Nephron progenitor cell (in vitro differentiated cells): ENCODE measurements at places on chromosomes 3 and 15.

DNA sequence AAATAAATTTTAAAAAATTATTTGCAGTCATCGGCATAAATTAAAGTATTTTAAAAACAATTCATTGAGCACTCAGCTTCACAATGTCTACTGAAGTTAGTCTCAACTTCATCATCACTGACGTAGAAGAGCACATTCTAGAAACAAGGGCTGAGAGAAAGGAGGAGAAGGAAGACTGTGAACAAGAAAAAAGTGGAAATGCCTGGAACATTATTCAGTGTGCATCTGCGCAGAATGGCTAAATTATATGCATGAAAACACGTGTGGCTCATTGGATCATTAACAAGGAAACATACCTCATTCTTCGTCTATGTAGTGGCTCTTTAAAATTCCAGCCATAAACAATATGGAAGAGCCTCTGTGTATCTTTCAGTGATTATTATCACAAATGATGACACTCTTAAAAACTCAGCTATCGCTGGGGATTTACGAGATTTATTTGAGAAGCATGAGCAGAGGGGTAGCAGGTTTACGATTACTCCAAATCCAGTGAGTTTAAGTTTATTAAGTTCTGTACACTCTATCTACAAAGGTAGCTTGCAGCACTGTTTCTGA is 404.2 kb upstream of the CDIN1 start:
- no peak for DNase-seq

DNA sequence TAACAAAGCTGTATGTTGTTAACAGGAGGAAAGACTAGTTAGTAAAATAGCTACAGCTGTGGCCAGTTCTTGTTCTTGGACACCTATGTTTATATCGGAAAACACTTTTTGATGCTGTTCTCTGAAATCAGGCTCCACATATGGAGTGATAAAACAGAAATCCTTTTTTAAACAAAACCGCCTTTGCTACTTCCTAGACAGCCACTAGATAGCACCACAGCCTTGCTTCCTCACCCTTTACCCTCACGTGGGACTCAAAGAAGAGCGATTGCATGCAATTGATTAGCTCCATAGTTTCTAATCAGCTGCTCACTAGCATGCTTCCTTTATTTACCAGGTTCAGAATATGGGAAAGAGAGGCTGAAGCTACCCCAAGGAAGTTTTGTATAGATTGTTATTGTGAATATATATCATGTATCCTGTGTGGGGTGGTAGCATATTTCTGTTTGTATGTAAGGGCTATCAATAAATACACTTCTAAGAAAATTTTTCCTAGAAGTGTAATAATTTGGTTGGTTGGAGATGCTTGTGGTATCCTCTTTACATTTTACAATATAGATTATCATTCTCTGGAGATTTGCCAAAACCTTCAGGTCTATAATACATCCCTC is 4.3 kb upstream of the MTFMT start:
- DNase-seq, result no peak

GRCh38 chr3:46844397-46844796 is 18.8 kb downstream of the MYL3 start:
- no peak for DNase-seq

DNA sequence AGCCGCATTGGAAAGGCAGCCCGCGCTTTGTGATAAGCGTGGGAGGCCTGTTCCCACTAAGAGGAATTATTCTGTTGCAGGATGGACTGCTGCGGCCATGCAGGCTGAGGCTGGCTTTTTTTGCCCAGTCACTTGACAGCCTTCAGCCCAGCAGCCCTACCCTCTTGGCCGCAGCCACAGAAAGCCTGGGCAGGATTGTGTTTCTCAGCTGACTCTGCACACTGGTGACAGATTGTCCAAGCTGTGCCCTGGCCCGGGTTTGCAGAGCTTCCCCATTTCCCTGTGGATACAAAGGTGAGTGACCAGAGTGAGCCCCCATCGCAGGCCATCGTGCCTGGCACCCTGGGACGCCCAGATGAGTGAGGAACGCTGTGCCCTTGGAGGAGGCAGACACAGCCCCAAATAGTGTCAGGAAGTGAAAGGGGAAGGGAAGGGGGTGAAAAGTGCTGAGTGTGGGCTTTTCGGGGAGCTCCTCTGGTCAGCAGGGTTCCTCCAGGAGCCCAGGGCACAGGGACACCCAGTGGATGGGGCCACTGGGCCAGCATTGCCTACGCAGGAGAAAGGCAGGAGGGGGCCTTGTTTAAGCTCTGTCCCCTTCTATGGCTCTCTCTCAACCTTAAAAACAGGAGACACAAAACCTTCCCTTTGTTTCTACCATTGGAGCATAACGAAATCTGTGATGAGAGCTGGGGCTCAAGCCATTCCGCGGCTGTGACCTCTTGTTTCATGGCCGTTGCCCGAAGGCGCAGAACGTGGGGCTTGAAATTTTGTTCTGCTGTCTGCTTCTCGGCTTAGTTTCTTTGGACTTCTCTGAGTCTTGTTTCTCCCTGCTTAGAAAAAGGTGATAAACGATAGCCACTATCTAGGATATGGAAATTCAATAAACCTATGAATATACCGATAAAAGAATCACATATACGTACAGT is 91.5 kb upstream of the MEF2A start:
- no peak for DNase-seq

DNA sequence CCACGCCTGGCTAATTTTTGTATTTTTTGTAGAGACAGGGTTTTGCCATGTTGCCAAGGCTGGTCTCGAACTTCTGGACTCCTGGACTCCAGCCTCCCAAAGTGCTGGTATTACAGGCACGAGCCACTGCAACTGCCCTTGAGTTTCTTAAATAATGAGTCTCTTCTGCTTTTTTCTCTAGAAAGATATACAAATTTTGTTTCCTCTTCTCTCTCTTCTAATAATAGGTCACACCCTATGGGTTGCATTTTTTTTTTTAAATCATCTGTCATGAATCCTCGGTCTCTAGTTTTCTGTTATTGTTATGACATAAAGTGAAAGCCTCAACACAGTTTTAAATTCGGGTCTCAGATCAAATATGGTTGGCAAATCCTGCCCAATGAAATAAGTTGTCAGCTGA is 111.2 kb downstream of the IL12A start:
- DNase-seq, result no peak

DNA sequence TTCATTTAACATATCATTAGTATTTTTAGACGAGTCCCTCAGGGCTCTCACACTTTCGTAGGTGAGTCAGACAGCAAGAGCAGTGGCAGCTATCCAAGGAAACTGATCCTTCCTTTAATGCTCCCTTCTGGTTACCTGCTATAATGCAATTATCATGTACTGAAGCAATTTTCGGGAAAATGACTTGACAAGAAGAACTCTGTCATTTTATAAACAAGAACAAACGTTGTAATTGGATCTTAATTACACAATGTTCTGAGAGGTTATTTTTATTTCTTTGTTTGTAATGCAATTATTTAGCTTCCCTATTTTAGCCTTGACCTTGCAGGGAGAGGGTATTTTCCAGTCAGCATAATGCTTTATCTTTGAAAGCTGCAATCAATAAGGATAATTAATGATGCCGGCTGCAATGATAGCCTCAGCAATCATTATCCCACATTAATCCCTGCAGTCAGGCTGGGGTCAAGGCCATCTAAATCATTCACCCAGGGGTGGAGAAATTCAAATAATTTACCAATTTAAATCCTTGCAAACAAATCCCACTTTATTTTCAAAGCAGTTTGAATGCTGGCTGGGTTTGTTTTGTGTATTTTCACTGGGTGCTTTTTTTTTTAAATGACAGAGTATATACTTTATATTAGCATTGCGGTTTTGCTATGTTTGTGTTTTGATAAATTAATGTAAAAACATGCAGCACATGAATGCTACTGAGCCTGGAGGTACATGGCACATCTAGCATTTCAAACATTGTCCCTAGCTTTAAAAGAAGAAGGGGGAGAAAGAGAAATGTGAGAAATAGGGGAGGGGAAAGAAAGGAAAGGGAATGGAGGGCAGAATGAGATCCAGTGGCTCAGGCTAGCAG is 249.9 kb downstream of the SHOX2 start:
- DNase-seq, result no peak

DNA sequence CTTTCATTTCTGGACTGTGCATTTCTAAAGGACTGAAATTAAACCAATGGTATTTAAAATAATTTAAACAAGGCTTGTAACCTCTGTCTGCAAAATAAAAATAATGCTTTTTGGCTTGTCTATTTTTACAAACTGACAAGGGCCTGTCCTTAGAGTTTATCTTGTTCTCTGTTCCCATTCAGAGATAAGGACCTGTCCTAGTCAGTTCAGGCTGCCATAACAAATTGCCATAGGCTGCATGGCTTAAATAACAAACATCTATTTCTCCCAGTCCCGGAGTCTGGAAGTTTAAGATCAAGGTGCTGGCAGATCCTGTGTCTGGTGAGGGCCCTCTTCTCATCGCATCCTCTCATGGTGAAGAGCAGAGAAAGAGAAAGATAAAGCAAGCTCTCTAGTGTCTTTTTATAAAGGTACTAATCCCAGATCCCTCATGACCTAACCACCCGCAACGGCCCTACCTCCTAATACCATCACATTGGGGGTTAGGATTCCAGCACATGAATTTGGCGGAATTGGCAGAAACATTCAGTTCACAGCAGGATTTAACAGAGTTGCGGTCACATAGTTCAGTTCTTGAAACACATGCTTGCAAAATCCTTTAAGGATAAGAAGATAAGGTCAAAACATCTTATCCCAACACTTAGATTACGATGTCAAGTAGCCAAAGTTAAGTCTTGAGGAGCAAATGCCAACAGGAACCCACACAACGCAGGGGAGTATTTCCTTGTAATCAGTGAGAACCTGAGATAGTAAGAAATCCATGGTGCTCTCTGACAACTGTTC is 17.8 kb downstream of the KBTBD8 start:
- no peak for DNase-seq

- no peak for DNase-seq
Observed at GRCh38 chr15:94555841-94556519, 324.6 kb downstream of the MCTP2 start.

GRCh38 chr3:14847613-14848541 is 29.1 kb downstream of the FGD5 start:
- peak; percentile 28 for DNase-seq

DNA sequence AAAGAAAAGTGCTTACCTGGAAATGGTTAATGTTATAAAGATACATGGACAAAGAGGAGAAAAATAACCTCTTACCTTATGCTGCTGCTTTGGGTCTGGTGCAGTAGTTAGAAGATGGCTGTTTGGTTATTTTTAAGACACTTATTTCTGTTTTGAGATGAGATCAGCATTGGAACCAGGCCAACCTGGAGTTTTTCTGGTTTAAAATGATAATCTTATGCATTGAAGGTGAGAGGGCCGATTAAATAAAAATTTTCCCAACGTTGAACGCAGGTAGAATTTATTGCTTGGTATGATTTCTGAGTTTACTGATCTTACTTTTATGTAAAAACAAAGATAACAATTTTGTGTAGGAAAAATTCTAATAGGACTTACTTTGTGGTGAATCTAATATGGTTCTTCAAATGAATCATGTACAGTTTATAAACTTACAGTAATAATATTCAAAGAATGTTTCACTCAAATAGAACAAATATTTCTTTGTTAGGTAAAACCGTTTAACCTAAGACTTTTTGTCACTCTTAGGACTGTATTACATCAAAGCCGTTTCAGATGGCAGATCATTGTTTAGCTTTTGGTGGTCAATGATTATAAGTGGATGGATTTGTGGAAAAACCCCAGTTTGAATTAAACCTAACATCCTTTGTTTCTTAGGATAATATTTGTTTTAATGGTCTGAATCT is 14.9 kb downstream of the UBE2E2 start:
- DNase-seq, result no peak

DNA sequence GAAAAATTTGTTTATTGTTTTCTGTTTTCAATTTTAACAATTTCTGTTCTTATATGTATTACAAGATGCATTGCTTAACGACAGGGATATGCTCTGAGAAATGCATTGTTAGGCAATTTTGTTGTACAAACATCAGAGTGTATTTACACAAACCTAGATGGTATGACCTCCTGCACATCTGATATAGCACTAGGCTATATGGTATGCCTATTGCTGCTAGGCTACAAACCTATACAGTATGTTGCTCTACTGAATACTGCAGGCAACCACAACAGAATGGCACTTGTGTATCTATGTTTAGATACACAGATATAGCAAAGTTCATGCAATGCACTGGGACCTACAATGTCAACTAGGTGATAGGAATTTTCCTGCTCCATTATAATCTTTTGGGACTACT is 70.1 kb downstream of the SUCNR1 start:
- DNase-seq, result no peak

GRCh38 chr3:184399410-184399809 is 19.6 kb downstream of the CHRD start:
- DNase-seq, result no peak

GRCh38 chr15:36612063-36612788 is 32.8 kb downstream of the CDIN1 start:
- DNase-seq, result no peak

DNA sequence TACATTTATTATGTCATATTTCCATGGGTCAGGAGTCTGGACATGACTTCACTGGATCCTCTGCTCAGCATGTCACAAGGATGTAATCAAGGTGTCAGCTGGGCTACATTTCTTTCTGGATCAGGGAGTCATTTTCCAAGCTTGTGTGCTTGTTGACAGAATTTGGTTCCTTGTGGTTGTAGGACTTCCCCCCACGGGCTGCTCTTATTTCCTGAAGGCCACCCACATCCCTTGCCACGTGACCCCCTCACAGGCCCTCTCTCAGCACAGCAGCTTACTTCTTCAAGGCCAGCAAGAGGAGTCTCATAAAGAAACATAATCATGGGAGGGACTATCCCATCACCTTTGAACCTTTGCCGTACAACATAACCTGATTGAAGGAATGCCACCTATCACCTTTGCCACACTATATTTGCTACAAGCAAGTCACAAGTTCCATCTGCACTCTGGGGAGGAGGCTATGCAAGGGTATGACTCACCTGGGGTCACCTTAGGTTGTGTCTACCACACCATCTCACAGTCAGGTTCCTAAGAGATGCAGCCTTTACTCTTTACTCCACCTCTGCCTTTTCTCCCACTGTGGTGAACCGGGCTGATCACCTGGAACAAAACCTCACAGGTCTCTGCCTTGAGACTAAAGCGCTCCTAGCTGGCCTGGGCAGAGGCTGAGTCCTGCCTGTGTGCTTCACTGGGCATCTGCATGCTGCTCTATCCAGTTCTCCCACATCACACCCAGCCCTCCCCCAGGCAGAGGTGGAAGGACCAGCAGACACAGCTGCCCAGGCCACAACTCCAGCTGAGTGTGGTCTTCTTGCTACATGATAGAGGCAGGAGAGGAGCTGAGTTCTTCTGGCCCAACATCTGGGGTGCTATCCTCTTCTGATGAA is 13.5 kb downstream of the RAB6B start:
- DNase-seq, result no peak

DNA sequence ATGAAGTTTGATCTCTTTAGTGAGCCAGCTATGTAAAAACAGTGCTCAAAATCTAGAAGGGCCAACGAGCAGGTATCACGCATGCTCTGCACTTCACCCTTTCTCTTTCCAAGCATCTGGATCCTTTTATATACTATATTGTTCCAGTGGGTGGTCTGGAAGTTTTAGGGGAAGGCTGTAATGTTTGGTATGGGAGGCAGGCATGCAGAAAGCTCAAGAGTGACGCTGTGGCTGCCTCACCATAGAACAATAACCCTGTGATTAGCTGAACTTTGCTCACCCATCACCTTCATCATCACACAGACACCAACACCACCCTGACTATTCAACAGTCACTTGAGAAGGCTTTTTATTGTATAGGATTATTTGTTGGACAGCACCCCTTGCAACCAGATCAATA is 81.6 kb downstream of the FBN1 start:
- no peak for DNase-seq
